ENCODE measurements at places on chromosomes 2 and 18.
A peak's percentile ranks its signal among the peaks of the same experiment; 100 is the strongest.

DNA sequence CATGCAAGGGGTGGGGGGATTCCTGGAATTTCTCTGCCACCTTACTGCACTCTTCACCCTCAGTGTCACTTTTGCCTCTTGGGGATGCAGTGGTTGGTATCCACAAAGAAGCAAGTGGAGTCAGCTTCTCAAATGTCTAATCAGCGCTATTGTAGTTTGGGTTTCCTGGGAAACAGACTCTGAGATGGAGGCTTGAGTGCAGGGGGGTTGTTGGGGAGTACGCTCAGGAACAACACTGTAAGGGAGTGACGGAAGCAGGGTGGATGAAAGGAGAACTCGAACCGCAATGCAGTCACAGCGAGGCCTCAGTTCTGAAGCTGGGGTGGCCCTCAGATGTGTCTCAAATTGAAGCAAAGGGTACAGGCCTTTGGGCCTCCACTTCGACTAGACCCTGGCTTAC is 73.6 kb upstream of the EPC2 start:
- no peak for DNase-seq

GRCh38 chr2:64919261-64919660 is 69.9 kb upstream of the SLC1A4 start:
- DNase-seq = no peak

DNA sequence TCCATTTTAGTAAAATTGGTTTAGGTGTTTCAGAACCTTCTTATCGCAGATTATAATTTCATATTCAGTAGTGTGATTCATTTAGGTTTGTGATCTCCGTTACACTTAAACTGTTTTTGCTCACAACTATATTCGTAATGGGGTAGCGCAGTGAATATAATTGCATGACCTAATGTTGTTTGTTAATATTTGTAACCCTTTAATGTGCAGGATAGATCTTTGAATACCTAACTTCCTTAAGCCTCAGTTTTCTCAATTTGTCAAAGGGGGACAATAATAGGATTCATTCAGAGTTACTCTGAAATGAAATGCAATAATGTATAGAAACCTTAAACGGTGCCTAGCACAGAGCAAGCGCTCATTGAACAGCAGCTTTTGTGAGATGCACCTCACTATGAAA is 558 bp upstream of the ZDBF2 start:
- DNase-seq = no peak

DNA sequence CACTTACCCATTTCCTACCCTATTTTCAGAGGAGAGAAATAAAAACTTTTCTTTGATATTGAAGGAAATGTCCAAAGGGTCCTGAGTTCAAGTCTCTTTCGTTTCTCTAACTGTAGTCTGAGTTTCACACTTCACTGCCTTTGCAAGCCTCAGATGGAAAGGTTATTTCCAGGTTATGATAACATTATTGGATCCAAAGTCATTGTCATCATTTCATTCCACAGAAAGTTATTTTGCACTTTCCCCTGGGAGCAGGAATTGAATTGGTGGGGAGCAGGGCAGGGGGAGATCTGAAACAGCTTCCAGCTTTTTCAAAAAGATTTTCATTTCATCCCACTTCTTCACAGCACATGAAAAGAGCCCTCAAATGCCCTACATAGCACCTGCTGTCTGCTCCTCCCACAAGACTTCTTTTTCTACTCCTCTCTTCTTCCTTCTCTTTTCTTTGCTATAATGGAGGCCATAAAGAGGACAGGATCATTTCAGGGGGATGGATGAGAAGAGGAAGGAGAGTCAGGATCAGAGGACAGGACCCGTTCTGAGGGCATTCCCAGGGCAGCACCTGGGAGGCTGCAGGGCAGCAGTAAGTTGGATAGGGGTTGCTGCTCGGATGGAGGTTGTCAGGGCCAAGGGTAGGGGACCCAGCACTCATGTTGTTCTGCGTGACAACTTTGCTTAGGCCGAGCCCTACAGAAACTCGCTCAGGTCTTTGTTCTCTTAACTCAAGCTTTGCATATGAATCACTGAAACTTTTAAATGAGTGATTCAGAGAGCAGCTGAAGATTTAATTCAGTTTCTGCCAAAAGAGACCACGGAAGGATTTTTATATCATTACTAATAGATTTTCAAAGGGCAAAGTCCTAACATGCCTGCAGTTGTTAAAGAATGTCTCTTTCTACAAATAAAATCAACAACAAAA is 11.4 kb upstream of the GALNT5 start:
- DNase-seq = peak; percentile 78

- DNase-seq = no peak
Measured at GRCh38 chr2:9074930-9075329, 71.4 kb upstream of the MBOAT2 start.

Measured in epithelial cell of proximal tubule (primary cell).